Activated CD4-positive, alpha-beta T cell treated with anti-CD3 and anti-CD28 coated beads, Interleukin-2, amount 10 ng/mL, durations not matched to agents 7 days and 5 days (primary cell): ENCODE measurements at places on chromosomes 1 and 21. TPM values are rescaled to one million over a fixed set of nuclear protein-coding genes. Genes with fewer than 3 reads are reported as not detected.

VPS13D gene
- total RNA-seq = 34.0 TPM

NDUFS2 gene
- total RNA-seq = 82.1 TPM

TCHH gene
- 0.05 TPM for total RNA-seq

CRB1 gene
- total RNA-seq = 0.06 TPM

NID1 gene
- total RNA-seq = 0.08 TPM

S100B gene
- total RNA-seq = 0.25 TPM

MYOM3 gene
- total RNA-seq = not detected

CYP4Z1 gene
- total RNA-seq = not detected

NCAM2 gene
- total RNA-seq = not detected

CNR2 gene
- total RNA-seq = 0.07 TPM

DNA sequence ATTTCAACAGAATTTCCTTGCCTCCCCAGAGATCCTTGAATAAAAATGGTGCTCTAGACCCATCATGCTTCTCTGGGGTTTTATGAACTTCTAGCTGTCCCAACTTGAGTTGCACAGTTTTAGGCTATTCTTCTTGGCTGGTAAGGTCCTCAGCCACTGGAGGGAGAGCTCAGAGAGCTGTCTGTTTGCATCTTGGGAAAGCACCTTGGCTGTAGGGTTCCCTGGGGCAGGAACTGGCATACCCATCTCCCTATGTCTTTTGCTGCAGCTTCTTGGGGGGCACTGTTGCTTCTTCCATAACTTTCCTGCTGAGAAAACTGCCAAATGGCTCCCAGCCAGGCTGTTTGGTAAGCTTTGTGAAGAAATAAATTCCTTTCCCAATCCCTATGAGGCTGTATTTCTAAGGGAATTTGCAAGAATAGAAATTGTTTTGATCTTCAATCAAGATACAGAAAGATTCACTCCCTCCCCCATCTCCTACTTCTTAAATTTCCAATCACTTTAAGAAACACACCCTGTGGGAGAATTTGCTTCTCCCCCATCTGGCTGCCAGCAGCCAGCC lies 8.2 kb upstream of the FMOD start:
- DNase-seq = no peak

GRCh38 chr21:42231756-42232155 lies 12.8 kb downstream of the ABCG1 start:
- no peak for DNase-seq

DNA sequence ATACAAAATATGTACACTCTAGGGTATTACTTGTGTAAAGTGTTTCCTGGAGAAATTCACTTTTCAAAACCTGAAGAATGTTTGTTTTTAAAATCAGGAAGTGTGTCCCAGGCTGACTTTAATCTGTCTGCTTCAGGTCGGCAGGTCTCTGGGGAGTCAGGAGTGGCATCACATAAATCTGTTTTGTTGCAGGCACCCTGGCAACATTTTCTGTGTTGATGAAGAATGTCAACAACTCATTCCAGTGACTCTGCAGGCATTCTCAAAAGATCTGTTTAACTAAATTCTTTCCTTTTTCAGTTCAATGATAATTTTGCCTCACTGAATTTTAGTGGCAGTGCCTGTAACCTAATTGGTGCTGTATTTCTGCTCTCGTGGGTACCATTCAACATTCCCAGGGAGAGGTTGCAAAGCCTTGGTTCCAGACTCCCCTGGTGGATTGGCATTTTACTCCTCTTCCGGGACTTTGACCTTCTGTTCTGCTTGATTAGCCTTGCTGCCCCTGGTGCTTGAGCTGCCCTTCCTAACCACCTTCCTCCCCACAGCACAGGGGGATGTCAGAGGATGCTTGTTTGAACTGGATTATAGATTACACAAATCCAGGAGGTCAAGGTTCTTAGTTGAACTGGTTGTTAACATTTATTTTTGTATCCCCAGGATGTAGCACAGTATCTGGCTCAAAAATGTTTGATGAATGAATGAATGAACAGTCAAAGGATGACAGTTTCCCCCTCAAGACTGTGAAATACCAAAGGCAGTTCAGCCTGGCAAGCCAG lies 55.4 kb upstream of the LPGAT1 start:
- DNase-seq = no peak

GRCh38 chr1:77378723-77379535 lies 97.1 kb downstream of the AK5 start:
- no peak for DNase-seq

- DNase-seq = no peak
Measured at GRCh38 chr1:212678456-212679410, 20.9 kb downstream of the BATF3 start.

- no peak for DNase-seq
Measured at GRCh38 chr1:5959667-5960230, 32.5 kb downstream of the NPHP4 start.

DNA sequence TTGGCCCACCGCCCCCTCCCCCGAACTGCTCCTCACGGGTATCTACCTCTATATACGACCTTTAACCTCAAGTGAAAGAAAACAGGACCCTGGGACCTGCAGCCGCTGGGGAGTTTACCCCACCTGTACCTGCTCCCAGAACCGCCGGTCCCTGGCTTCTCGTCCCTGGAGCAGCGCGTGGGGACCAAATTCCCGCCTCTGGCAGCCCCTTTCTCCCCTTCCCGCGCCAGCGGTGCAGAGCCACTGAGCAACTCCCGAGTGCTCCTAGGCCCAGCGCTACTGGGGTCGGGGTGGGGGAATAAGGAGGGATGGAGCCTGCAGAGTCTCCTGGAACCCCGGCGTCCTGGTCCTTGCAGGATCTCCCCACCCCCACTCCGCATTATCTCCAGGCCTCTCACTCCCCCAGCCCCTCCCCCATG lies 1.6 kb downstream of the SYT6 start:
- DNase-seq = no peak

DNA sequence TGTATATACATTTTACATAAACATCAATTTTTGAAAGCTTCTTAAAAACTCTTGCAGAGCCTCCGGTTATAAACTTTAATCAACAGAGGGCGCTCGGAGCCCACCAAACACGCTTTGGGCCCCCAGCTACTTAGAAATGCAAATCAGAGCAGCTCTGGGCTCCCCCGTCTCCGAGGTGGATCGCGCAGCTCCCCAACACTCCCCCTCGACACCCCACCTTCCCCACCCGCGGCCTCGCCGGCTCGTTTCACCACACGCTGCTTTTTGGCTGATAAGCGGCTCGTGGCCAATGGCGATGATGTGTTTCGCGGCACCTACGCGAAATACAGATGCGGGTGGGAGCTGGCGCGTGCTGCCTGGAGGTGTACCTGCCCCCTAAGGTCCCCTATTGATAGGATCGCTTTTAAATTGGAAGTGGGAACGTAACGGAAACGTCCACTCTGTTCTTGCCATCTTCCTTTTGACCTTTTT lies 1.7 kb upstream of the KIF26B start:
- DNase-seq = peak; percentile 67

DNA sequence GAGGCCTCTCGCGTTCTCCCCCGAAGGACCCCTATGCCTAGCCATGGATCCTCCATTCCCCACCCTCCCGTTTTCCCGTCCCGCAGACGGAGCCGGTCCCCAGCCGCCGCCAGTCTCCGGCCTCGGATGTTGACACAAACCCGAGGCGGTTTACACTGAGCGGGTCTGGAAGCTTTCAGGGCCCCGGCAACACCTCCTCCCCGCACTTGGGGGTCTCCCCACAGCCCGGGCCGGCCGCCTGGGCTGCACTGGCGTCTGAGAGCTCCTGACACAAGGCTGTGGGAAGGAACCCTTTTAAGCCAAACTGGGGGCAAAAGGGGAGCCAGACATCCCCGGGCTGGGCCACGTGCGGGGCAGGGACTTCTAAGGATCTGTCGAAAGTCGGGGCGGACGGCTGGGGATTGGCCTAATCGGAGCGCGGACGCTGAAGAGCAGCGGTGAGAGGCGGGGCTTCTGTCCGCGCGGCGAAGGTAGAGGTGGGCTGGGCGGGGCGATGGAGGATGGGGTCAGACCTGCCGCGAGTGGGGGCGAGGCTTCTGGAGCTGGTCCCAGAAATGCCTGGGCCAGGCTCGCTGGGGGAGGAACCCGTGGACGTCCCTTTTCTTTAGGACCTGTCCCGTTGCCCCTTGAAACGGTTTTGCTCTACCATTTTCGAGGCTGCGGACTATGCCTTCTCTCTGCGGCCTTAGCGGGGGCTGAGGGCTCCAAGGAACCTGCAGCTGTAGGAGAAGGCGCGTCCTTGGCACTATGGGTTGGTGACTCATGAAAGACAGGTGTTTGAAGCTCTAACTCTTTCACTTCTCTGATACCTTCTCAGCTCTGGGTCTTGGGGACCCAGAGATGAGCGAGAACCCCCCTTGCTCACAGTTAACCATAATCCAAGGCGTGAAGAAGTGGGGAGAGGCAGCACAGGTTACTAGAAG lies 1.2 kb upstream of the HPCAL4 start:
- DNase-seq = no peak

- DNase-seq = peak; percentile 63
Measured at GRCh38 chr1:7948960-7949359, 8.3 kb upstream of the TNFRSF9 start.

DNA sequence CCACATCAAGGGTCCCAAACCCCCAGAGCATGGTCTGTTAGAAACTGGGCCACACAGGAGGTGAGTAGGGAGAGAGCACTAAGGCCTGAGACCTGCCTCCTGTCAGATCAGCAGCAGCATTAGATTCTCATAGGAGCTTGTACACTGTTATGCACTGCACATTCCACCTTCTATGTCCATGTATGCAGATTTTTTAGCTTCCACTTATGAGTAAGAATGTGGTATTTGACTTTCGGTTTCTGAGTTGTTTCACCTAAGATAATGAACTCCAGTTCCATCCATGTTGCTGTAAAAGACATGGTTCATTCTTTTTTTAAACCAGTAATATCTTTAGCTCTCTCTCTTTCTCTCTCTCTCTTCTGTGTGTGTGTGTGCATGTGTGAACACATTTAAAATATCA lies 663 bp upstream of the GBP6 start:
- peak; percentile 27 for DNase-seq

- DNase-seq = no peak
Measured at GRCh38 chr1:244099258-244099930, 48.3 kb downstream of the ZBTB18 start.

GRCh38 chr1:36872126-36872754 lies 162.1 kb downstream of the GRIK3 start:
- no peak for DNase-seq

DNA sequence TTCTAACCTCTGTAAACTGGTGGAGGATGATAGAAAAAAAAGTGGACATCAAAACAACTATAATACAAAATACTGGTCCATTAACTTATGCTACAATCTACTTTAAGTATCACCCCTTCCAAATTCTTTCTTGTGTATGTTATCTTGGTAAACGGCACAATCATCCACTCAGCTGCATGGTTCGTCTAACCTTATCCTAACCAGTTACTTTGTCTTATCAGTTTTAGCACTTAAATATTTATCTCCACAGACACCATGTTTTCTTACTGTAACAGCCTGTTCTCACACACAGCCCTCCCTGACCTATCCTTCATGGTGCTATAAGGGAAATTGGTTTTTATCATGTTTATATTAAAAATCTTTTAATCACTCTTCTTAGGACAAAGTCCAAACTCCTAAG lies 157.2 kb downstream of the PTGER3 start:
- DNase-seq = no peak

DNA sequence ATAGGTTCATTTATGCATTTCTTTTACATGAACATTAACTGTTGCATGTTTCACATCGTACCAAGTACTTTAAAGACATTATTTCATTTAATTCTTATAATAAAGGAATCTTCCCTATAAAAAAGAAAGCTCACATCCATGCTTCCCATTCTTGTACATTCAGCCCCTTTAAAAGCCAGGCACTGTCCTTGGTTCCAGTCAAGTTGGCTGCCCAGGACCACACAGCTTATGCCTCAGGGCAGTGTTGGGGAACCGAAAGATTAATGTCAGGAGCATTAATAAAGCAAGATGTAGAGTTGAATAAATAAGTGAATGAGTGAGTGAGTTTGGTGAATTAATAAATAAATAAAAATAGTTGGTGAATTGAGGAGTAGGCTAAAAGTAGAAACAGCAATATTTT lies 409.4 kb upstream of the DAB1 start:
- DNase-seq = no peak

DNA sequence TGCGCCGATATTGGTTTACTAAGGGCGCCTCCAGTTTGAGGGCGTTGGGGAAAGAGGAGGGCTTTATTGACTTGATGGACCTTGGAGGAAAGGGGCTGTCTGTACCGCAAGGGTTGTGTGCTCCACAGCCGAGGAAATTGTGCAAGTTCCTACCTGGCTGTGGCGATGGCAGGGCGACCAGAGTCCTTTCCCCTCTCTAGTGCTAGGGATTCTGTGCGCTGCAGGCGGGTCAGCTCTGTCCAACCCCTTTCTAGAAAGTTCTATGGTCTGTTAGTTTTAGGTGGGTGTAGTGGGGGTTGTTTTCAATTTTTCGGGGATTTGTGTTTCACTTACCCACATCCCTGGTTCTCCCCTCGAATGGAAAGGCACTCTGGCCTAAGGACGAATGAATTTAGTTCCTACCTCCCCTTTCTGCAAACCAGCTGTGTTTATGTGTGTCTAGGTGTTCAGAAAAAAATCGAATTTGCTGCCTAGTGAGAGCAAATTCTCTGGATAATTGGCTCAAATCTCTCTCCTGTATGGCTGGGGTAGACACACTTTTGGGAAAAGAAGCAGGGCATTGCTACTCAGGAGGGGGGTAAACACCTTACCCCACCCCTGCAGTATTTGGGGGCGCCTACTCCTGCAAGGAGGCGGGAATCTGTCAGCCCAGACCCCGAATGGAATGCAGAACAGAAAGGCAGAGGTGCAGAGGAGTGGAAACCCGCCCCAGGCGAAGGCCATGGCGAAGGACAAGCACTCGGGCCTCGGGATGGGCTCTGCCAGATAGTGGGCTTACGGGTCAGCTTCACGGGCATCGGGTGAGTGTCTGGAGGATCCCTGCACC lies 2.0 kb downstream of the DMBX1 start:
- DNase-seq = no peak

DNA sequence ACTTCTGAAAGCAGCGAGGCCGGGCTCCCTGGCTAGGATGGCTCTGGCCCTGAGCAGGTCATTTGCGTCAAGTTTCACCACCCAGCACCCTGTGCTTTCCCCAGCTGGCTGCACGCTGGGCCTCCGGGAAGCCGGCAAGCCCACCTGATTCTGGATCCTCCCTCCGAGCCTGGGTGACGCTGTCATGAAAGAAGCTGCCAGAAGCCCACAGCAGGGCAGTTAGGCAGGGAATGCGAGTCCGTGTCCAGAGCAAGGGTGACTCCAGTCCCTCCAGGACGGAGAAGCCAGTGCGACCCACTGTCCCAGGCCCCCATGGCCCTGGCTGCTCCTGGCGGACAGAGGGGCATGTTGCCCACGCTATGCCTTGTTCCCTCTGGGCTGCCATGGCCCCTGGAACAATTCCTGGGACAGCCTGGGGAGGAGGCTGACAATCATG lies 44.4 kb upstream of the PCBP3 start:
- no peak for DNase-seq

GRCh38 chr1:70499695-70500094 lies 88.6 kb downstream of the CTH start:
- DNase-seq = no peak

- DNase-seq = no peak
Measured at GRCh38 chr1:184838504-184838951, 83.9 kb upstream of the EDEM3 start.

- DNase-seq = no peak
Measured at GRCh38 chr1:197928849-197929336, 11.7 kb downstream of the LHX9 start.

- no peak for DNase-seq
Measured at GRCh38 chr1:206674745-206675175, 9.9 kb upstream of the MAPKAPK2 start.

- DNase-seq = no peak
Measured at GRCh38 chr1:3772715-3773571, at the start of gene SMIM1. Gene SMIM1, plus strand, starts transcription at chr1:3772749. Its CDS starts 2,625 bp downstream, at chr1:3775374.

- DNase-seq = no peak
Measured at GRCh38 chr21:39453571-39454179, 1.9 kb downstream of the SH3BGR start.
